Activated CD4-positive, alpha-beta T cell treated with anti-CD3 and anti-CD28 coated beads for 4 hours (primary cell): ENCODE measurements at places on chromosomes 12 and 14.

- DNase-seq, result no peak
These were observed 7.1 kb upstream of the SNRPF start for GRCh38 chr12:95851606-95852005.

DNA sequence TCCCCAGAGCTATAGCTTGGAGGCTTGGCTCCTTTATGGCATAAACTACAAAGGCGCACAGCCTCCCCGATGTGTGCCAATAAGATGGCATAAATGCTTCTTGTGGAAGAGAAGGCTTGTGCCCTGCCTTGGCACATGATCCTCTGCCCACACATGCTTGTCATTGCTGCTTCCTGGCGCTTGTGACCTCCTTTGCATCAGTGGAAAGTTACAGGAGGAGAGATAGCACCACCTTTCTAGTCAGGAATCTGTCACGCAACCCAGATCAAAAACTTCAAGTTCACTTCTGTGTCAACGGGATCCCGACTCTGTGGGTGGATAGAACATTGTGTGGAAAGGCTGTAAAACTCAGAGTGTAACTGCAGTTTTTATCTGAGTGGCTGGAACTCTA, 183.8 kb upstream of the HIF1A start:
- peak; percentile 72 for DNase-seq

DNA sequence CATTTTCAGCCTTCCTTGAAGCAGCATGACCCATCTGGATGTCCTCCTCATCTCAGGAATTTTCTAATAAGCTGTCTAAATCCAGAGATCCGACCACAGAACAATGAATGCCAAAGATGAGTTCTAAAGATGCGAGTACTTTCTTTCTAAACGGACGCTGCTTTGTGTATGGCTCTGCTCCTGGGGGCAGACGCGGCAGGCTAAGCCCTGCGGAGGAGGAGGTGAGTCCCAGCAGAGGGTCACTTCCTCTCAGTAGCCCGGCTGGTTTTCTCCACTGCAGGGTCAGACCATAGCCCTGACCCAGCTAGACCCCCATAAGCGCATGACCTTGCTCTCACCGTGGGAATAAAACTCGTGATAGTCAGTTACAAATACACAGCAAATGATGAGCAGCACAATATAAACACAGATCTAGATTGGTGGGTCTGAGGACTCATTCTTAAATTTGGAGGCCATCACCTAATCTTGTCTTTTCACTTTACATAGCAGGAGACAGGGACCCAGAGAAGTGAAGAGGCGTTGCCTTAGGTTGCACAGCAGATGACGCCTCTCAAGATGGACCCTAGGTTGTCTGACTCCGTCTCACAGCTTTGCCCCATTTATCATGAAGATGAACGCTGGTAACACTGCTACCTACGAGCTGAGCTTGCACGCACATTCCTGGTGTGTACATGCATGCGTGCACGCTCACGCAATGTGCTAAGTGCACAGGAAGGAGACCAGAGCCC, 16.6 kb downstream of the SSH1 start:
- DNase-seq, result no peak

GRCh38 chr14:102096569-102097188, 9.8 kb upstream of the HSP90AA1 start:
- DNase-seq, result peak; percentile 71

DNA sequence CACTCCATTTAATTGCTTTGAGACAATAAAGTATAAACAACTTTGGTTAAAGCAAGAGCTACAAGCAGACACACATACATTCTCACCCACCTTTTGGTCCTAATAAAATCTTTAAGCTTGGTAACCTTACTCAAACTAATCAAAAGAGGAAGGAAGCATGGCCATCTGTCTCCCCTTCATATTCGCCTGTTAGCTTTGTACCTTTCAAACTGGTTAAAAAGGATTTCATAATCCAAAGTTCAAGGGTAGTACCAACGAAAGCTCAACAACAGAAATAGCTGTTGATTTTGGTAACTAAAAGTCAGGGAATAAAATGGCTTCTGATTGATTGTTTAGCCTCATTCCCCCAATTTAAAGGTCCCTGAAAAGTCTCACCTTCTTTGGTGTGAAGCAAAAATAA, 456.9 kb downstream of the BCAT1 start:
- DNase-seq, result no peak

GRCh38 chr12:69595689-69596088, 10.4 kb downstream of the CCT2 start:
- no peak for DNase-seq

DNA sequence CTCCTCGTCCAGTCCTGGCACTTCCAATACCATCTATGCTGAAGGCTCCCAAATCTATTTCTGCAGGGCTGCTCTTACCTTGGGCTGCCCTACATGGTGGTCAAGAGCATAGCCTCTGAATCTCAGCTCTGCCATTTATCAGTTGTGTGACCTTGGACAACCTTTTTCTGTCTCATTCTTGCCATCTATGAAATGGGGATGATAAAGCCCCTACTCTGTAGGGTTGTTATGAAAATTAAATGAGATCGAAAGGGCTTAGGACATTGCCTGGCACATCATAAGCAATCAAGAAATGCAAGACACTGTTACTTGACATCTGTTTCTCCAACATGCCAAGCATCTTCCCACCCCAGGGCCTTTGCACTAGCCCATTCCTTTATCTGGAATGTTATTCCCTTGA, 45.5 kb upstream of the GPATCH2L start:
- DNase-seq, result no peak

- DNase-seq, result no peak
These were observed 506.2 kb upstream of the TBX3 start for GRCh38 chr12:115190010-115190770.

DNA sequence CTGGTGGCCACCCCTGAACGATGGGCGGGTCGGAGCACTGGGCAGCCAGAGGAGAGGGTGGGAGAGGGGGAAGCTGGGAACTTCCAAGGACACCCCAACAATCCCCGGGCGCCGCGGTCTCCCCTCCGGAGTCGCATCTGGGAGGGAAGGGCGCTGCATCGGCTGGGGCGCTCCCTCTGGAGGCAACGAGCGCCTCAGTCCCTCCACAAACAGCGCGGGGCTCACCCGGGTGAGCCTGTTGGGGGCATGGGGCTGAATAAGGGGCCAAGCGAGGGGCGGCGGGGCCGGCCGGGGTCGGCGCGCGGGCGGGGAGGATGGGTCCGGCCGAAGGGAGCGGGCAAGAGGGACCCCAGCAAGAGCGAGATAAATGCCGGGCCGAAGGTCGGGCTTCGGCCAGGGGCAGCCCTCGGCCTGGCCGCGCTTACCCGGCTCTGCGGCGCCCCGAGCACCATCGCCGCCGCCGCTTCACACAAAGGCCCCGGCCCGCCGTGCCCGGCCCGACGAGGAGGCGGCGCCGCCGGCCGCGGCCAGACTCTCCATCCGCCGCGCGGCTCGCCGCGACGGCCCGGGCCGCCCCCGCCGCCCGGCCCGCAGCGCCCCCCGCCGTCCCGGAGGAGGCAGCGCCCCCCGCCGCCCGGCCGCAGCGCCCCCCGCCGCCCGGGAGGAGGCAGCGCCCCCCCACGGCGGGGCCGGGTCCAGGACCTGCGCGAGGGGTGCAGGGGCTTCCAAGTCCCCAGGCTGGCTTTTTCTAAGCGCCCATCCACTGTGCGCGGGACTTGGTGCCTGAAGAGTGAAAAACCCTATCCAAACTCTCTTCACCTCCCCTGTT, at the start of gene ZBTB39:
ZBTB39 (minus strand) TSS at position 567 of the 829 bp plus-strand sequence. CDS start 1,629 bp downstream, outside the sequence.
- peak; percentile 56 for DNase-seq

DNA sequence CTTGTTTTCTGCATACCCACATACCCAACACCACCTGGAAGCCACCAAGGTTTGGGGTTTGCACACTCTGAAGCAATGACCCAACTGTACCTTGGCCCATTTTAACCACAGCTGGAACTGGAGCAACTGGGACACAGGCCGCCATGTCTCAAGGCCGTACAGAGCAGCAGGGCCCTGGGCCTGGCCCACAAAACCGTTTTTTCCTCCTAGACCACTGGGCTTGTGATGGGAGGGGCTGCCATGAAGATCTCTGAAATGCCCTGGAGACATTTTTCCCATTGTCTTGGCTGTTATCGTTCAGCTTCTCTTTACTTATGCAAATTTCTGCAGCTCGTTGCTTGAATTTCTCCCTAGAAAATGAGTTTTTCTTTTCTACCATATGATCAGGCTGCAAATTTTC, 96.7 kb upstream of the PLEKHA5 start:
- no peak for DNase-seq

- DNase-seq, result no peak
These were observed 19.2 kb downstream of the ESRRB start for GRCh38 chr14:76395161-76395560.

GRCh38 chr12:95790033-95790916, at the start of gene NTN4:
Gene NTN4, minus strand, starts transcription at chr12:95790764. Its CDS starts 455 bp downstream, at chr12:95790309.
- DNase-seq, result no peak

DNA sequence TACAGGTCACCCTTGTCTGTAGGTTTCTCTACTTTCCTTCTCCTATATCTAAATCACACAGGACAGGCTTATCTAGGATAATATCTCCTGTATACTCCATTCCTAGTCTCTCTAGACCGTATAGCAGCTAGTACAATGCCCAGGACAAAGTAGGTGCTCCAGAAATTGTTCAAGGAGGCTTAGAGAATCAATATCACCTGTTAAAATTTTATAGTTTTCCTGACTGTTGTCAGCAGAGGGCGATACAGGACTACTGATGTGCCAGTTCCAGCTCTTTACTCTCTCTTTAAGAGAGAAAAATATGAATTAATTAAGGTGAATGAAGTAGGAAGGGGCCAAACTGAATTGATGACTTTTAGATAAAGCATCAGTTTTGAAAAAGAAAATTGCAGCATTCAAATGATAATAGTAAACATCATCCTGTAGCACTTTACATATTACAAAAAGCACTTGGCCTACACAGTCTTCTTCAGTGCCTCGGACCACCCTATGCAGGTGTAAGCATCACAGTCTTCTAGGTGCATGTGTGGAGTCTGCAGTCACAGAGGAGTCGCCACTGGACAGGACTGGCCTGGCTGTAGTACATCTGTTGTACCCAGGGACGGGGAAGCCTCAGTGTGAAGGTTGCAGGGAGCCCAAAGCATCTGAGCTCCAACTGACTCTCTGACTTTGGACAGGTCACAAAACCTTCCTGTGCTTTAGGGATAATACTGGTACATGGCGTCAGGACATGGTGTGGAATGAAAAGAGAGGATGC, 61.9 kb upstream of the MAX start:
- peak; percentile 36 for DNase-seq

GRCh38 chr12:108582978-108583770, 14.7 kb downstream of the TMEM119 start:
- no peak for DNase-seq

DNA sequence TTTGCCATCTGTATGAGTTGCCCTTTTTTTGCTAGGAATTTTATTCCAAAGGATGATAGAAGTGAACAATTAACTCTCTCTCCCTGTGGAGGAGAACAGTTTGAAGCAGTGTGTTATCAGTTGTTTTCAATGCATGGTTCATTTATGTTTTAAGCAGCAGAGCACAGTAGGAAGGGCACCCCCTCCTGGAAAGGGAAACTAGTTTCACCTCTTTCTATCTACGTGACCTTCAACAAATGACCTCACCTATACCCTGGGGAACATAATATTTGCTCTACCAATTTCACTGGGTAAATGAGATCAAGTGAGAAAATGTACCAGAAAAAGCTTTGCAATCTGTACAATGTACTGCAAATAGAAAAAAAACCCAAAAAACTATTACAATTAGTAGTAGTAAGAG, 5.4 kb upstream of the DCP1B start:
- no peak for DNase-seq
